ENCODE measurements at places on chromosomes 3 and 15. TPM values are rescaled to one million over a fixed set of nuclear protein-coding genes. Genes with fewer than 3 reads are reported as not detected.

DNA sequence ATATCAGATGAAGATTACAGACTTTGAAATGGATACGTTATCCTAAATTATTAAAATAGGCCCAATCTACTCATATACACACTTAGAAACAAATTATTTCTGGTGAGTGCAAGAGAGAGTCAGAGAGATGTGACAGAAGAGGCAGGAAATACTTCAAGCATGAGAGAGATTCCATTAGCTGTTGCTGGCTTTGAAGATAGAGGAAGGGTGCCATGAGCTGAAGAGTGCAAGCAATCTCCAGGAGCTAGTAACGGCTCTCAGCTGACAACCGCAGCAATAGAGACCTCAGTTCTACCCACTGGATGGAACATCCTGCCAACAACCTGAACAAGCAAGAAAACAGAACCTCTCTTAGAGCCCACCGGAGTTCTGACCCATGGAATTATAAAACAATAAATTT, 270.7 kb upstream of the SLITRK3 start:
- DNase-seq = no peak

DNA sequence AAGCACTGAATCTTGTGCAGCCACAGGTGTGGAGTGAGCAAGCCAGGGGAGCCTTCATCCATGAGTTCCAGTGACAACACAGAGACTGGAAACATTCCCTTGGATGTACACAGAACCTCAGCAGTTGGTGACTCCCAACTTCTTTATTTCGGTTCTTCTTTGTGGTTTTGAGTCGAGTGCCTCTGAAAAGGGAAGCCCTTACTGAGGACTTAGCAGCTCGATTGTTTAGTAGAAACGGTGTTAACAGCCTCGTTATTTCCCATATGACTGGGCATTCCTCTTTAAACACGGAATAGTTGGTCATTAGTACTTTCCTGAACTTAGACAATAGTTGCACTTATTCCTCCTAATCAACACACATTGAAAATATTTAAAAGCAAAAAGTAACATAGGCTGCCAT, 7.7 kb downstream of the SLCO3A1 start:
- DNase-seq = no peak

- DNase-seq = no peak
Measured at GRCh38 chr15:65578904-65579728, 31.8 kb downstream of the INTS14 start.

- DNase-seq = peak; percentile 39
Measured at GRCh38 chr15:77819048-77819850, 186.5 kb upstream of the LINGO1 start.

The NEK10 gene
- total RNA-seq = 9.8 TPM

The PML gene
- 22.3 TPM for total RNA-seq

The CYP11A1 gene
- 0.24 TPM for total RNA-seq

DNA sequence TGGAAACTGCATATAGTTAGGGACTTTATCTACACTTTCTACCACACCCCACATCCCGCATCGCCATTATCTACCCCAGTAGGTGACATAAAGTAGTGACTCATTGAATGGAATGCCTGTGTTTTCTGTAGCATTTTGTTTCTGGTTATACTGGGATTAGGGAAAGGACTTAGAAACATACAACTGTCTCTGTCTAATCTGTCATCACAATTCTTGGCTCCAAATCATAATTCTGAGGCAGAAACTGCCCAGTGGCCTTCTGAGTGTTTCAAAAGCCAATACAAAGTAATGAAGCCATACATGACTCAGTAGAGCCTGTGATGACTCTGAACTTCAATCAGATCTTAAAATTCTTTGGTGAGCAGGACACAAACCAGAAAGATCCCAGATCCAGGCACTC, 115.7 kb upstream of the CHRM5 start:
- DNase-seq = no peak

DNA sequence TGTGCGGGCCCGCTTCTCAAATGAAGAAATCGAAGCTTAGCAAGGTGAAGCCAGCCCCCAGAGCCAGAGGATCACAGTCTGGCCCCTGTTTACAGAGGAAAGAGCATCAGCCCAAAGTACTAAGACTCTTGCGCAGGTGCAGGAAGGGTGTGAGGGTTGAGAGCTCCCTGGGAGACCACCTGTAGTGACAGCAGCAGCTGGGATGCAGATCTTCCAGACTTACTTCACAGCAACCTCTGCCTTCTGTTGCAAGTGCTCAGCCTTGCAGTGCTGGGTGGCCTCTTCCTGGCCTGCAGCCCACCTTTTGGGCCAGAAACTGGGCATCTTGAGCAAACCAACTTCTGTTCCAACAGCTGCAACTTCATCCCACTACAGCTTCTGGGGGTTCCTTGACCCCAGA, 19.7 kb downstream of the SPATA12 start:
- DNase-seq = no peak

DNA sequence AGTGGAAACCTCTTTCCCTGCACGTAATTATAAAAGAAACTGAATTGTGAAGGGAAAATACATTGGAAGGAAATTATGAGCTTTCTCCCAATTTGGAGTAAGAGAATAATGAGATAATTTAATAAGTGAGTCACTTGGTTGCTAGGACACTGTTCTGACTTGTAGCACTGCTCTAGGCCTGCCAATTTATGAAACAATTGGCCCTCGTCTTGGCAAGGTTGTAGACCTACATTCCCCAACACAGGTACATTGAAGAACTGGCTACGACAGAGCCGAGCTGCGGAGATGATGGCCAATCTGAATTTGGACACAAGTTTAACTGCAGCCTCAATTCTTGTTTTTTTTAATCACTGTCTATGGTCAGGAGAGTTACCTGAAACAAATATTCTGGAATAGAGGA, 674.1 kb downstream of the MECOM start:
- DNase-seq = peak; percentile 15

- DNase-seq = peak; percentile 75
Measured at GRCh38 chr15:91919014-91919534, 65.6 kb downstream of the SLCO3A1 start.

DNA sequence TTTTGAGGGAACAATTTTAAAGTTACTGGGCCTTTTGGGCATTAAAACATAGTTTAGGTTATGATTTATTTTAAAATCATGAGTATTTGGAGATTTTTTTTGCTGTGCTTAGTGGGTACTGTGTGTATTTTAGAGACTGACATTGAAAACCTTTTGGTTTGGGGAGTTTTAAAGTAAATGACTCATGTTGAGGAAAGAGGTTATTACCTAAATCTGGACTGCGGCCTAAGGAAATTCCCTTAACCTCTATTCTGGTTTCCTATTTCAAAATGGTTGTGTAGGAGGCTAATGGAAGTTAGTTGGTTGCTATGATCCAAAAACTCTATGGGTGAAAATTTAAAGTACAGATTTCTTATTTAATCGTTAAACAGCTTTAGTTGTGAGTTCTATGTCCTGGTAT, 57.3 kb upstream of the DPH6 start:
- DNase-seq = no peak

The ATP8B4 gene
- 6.1 TPM for total RNA-seq

DNA sequence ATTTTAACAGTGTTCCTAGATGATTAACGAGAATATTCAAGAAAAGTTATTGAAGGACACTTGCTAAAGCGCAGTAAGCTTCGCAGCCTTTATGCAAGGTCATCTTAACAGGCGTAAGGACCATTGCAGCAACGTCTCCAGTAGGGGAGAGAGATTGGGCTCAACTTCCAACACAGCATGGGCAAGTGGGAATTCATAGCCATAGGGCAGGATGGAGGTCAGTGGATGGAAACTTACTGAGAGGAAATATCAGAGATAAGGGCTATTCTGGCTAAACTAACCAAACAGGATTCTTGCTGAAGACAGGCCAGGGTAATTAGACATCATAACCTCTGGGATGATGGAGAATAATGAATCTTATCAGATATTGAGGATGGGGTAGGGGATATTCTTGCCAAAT, 82.8 kb downstream of the DHX36 start:
- no peak for DNase-seq

The GOLGA6D gene
- total RNA-seq = not detected

DNA sequence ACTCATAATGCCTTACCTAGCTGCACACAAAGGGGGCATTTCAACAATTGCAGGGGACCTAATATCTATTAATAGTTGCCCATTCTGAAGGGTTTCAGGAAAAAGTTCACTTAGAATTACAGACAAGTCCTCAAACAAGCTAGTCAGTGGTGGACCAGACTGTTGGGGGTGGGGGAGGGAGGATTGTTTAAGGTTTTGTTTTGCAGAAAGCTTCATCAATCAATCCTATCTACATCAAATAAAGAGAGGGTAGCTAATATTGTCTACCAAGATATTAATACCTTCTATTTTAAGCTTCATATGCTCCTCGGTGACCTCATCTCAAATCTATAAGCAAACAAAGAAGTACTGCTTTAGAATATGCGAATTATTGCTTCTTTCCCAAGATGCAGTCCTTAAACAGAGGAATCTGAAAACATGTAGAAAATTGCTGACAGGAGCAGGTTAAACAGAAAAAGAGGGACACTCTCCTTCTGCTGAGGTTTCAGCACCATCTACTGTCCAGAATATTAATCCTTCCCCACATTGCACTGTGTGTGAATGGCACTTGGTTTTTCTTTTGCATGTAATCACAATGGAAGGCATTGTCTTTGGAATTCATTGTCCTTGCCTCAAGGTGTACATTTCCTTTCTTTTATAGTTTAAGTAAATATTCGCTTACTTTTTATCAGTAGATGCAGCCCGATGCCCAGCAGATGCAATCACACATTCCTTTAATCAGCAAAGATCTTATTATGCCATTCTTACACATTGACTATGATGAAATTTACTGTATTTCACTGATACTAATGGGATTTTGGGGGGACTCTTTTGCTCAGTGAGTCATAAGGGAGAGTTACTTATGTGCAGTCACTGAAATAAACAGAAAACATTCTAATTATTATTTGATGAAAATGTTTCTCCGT, 94.7 kb downstream of the IL5RA start:
- DNase-seq = no peak

The ADGRG7 gene
- not detected for total RNA-seq

DNA sequence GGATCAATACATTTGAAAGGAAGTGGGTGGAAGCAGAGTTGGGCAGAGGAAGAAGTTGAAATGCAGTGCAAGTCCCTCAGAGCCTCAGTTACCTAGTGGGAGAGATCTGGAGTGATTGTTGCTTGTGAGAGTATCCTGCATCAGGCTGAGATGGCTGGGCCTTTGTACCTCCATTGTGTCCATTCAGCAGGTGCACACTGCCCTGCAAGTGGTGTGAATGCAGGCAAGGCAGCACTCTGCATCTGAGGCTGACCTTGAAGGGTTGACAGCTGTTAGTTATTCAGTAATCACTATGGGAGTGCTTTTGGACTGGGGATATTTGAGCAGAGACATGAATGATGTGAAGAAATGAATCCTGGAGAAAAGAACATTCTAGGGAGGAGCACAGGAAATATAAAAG, 25.2 kb downstream of the ATP6V1A start:
- DNase-seq = no peak

- no peak for DNase-seq
Measured at GRCh38 chr15:62242999-62243398, 77.9 kb upstream of the C2CD4B start.

DNA sequence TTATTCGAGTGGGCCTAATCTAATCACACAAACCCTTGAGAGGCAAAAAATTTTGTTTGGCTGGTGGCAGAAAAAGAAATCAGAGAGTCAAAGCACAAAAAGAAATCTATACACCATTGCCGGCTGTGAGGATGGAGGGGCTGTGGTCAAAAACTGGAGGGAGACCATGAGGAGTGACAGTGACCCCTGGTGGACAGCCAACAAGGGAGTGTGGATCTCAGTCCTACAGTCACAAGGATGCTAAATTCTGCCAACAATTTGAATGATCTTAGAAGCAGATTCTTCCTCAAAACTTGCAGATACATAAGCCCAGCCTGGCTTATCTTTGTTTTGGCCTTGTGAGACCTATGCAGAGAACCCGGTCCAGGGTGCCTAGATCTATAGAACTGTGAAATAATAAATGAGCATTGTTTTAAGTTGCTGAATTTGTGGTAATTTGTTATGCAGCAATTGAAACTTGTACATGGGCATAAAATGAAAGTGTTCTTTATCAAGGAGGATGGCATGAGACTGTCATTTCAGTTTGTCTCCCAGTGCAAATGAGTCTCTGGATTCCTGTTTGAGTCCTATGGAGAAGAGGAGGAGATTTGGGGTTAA, 103.0 kb upstream of the ARHGEF26 start:
- no peak for DNase-seq

GRCh38 chr3:61573441-61573840, 12.1 kb downstream of the PTPRG start:
- DNase-seq = no peak

DNA sequence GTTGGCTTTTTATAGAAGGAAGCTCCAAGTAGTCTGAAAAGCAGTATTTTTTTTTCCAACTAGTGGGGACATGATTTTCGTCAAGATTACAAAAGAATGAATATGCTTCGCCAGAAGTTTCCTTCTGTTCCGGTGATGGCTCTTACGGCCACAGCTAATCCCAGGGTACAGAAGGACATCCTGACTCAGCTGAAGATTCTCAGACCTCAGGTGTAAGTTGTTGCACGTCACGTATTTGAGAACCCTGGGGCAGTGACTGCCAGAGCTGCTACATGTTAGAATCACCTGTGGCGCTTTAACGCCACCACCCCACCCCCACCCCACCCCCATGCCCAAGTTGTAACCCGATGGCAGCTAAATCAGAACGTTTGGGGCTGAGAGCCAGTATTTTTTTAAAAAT, 52.2 kb downstream of the BLM start:
- DNase-seq = no peak

DNA sequence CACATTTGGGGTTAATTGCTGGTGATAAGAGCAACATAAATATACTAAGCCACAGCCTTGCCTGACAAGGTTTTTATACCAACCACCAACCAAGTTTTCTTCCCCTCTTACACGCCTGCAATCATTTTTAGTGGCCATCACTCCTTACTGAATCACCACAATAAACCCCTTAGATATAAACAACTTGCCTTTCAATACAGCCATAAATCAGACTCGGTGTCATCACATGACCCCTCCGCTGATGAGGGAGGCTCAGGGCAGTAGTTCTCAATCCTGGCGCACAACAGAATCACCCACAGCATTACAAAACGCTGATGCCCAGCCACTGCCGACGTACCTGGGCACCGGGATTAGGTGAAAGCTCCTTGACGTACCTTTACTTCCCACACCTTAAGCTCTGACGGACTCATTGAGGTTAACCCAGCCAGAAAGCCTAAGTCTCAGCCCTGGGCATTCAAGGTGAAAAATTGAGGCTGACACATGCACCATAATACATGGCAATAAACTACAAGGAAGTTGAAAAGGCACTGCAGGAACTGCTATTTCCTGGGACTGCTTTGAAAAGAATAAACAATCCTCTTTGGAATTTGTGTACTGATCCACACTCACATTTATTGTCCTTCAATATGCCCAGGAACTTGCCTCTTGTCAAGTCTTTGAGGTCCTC, 17.1 kb downstream of the ADCY5 start:
- DNase-seq = no peak

The GABRR3 gene
- not detected for total RNA-seq

The UPK1B gene
- 0.11 TPM for total RNA-seq

The ZDHHC3 gene
- total RNA-seq = 35.8 TPM

DNA sequence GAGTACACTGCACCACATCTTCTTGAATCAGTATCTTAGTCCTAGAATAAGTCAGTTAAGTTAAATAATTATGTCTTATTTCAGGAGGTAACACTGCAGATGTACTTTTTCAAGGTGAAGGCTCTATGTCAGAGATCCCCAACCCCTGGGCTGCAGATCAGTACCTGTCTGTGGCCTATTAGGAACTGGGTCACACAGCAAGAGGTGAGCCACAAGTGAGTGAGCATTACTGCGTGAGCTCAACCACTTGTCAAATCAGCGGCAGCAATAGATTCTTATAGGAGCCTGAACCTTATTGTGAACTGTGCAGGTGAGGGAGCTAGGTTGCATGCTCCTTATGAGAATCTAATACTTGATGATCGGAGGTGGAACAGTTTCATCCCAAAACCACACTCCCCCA, 851.9 kb upstream of the ALCAM start:
- no peak for DNase-seq

All from Right ventricle myocardium inferior (tissue), 1 donor.